Neural progenitor cell (in vitro differentiated cells): ENCODE measurements at places on chromosomes 12 and 14. TPM values are rescaled to one million over a fixed set of nuclear protein-coding genes. Genes with fewer than 3 reads are reported as not detected.

Gene ASCL1
- 0.21 TPM in 1 of 2 replicates, not detected in the other for total RNA-seq

DNA sequence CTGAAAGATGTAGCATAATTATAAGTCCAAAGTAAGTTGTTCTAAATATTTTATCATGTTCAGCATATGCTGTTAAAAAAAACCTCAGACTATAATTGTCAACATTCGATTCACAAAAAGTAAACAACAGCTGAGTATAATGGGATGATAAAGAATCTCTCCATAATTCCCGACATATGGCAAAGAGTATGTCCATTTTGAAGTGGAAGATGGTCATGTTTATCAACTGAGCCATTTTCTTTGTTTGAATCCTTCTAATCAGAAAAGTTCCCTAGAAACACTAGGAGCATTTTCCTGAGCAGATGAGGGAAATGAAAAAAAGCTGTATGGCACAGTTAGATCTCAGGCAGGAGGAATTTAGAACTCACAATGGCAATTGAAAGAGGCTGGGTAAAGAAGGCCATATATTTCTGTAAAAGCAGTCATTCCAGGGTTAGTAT lies 192.1 kb upstream of the AMIGO2 start:
- H3K4me3 ChIP-seq, result no peak overlapping the region
- no peaks in the 10 kb centered on the region for H3K36me3 ChIP-seq
- H3K4me1 ChIP-seq, result peaks cover 15% of the 10 kb centered on the region
- DNase-seq, result no peak

GRCh38 chr14:20722016-20722415 lies 23.7 kb upstream of the EDDM3A start:
- no peaks in the 10 kb centered on the region for H3K4me1 ChIP-seq
- no peak overlapping the region for H3K27ac ChIP-seq
- no peaks in the 10 kb centered on the region for H3K27me3 ChIP-seq
- DNase-seq, result no peak
- H3K4me3 ChIP-seq, result no peak overlapping the region
- H3K36me3 ChIP-seq, result no peaks in the 10 kb centered on the region

DNA sequence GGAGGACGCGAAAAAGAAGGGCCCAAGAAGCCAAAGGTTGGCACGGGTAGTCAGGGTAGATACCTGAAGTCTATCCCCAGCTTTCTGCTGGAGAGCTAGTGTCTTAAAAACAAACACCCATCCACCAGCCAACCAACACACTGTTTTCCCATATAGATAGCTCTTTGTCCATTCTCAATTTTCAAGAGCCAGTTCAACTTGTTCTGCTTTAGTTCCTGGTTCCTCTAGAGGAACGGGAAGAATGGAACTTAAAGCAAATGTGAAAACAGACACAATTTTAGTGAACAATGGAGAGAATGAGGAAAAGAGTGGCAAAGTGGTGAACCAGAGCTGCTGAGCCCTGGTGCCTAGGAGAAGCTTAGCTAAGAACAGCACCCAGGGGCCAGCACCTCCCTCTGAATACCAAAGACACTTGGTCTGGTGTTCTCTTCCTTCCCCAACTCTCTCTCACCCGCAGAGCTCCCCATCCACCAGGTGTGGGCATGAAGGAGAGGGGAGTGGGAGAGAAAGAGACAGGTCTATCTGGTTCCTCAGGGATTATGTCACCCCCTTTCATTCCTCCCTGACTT lies 3.8 kb downstream of the NDRG2 start:
- no peaks in the 10 kb centered on the region for H3K36me3 ChIP-seq
- H3K27ac ChIP-seq, result no peak overlapping the region
- no peak overlapping the region for H3K4me3 ChIP-seq
- H3K4me1 ChIP-seq, result peaks cover 2% of the 10 kb centered on the region
- DNase-seq, result no peak

DNA sequence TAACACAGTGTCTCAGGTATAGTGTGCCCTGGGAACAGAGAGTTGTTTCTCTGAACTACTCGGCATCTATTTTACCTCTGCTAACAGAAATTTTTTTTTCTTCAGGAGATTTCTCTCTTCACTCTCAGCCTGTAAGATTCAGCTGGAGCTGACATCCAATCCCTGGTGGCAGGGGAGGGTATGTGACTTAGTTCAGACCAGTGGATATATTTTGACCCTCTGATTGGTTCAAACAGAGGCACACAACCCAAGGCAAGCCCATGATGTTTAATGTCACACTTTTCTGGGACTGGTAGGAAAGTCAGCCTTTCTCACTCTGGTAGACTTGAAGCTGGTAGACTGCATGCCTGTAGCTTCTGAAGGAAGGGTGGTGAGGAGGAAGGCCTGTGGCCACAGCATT lies 147.9 kb downstream of the HMGA2 start:
- no peaks in the 10 kb centered on the region for H3K4me1 ChIP-seq
- H3K4me3 ChIP-seq, result no peak overlapping the region
- no peaks in the 10 kb centered on the region for H3K36me3 ChIP-seq
- no peak overlapping the region for H3K27ac ChIP-seq
- no peak for DNase-seq

GRCh38 chr14:96497586-96497985 lies 4.6 kb upstream of the PAPOLA start:
- H3K27ac ChIP-seq, result no peak overlapping the region
- no peaks in the 10 kb centered on the region for H3K27me3 ChIP-seq
- no peak overlapping the region for H3K4me3 ChIP-seq
- DNase-seq, result no peak
- peaks cover 7% of the 10 kb centered on the region for H3K4me1 ChIP-seq
- H3K36me3 ChIP-seq, result no peaks in the 10 kb centered on the region

GRCh38 chr12:104576980-104577580 lies 120.3 kb downstream of the CHST11 start:
- H3K4me3 ChIP-seq, result no peak overlapping the region
- no peak overlapping the region for H3K27ac ChIP-seq
- DNase-seq, result no peak
- H3K4me1 ChIP-seq, result no peaks in the 10 kb centered on the region

GRCh38 chr12:94516985-94517384 lies 57.3 kb upstream of the CEP83 start:
- H3K36me3 ChIP-seq, result no peaks in the 10 kb centered on the region
- DNase-seq, result no peak
- peaks cover 14% of the 10 kb centered on the region for H3K4me1 ChIP-seq
- H3K27me3 ChIP-seq, result no peaks in the 10 kb centered on the region
- H3K27ac ChIP-seq, result no peak overlapping the region
- H3K4me3 ChIP-seq, result no peak overlapping the region
